ENCODE measurements at places on chromosomes 16 and 17.

- DNase-seq = no peak
Measured at GRCh38 chr16:60642956-60643355, 1393.3 kb downstream of the CDH8 start.

- peak; percentile 75 for DNase-seq
Measured at GRCh38 chr17:4007346-4008081, 43.3 kb upstream of the ATP2A3 start.

DNA sequence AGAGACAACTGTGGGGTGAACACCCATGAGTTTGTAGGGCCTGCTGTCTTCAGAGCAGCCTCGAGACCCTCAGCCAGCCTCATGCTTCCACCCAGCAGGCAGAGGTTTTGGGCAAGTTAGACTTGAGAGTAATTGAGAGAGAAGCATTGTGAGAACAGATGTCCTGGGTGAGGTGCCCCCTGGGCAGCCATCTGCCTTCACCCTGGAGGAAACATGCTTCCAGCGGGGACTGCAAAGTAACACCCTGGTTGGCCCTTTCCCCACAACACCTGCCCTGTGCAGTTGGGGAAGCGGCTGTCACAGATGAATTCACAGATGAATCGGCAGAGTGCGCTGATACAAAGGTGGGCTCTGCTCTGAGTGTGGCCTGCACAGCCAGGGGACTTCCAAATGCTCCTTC lies 23.4 kb downstream of the ATPAF2 start:
- DNase-seq = no peak

DNA sequence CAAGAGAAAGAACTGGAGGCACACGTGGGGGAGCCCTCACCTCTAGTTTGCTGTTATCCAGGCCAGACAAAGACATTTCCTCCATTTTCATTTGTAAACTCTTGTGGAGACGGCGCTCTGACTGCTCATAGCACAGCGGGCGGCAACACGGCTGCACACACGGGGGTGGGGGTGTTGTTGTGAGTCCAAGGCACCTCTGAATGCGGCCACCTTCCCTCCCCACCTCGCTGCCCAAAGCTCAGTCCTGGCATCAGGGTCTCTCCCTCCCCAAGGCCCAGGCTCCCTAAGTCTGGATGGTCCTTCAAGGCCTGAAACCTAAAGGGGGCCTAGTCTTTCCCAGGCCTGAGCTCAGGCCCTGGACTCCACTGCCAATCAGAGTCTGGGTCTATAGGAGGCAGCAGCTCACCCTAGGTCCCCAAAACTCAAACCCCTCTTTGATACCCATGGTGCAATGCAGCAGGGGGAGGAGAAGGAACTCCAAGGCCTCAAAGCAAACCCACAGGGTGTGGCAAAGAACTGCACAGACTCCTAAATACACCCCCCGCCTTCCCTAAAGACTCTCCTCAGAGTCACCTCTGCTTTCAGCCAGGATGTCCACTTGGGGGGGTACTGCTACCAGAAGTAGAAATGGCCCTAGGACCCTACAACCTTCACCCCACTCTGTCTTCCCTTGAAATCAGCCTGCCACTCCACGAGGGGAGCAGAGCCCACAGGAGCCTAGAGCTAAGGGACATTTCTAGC lies 1.5 kb downstream of the ATXN7L3 start:
- DNase-seq = no peak

- no peak for DNase-seq
Measured at GRCh38 chr17:67253384-67253783, 8.4 kb upstream of the HELZ start.

- DNase-seq = no peak
Measured at GRCh38 chr17:73705594-73705993, 61.3 kb upstream of the SDK2 start.

DNA sequence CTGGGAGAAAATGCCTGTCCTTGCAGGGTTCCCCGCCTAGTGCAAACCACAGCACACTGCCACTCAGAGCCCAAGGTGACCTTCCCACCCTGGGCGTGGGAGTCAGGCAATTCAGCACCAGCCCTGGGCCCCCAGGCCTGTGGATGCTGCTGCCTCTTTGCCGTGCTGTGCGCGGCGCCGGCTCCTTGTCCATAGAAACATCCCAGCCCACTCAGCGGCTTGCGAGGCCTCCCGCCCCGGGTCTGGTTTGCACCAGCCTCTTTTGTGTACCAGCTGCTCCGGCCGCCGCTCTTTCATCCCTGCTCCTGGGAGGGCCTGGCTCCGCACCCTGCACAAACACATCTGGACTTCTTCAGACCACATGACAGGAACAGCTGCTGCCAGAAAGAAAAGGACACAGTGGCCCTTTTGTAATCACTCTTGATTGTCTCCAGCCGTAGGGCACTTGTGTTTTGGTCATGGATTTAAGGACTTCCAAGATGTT lies 75.4 kb upstream of the SDK2 start:
- DNase-seq = no peak

DNA sequence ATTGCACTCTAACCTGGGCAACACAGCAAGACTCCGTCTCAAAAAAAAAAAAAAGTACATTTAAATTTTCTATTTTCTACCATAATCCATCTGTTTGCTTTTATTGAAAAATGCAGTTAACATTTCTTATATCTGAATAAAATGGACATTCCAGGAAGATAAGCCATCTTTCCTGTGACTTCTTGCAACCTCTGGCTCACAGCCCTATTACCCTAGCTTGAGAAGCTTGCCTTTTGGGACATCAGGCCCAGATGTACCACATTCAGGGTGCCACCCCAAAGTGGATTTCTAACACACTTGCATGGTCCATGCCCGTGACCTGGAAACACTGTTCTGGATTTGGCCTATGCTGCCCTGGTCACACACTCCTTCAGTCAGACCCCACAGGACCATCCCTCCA lies 30.1 kb upstream of the DDX52 start:
- DNase-seq = no peak

- DNase-seq = no peak
Measured at GRCh38 chr16:82814059-82814458, 187.3 kb downstream of the CDH13 start.

GRCh38 chr17:67974598-67975066 lies 21.6 kb downstream of the C17orf58 start:
- no peak for DNase-seq

DNA sequence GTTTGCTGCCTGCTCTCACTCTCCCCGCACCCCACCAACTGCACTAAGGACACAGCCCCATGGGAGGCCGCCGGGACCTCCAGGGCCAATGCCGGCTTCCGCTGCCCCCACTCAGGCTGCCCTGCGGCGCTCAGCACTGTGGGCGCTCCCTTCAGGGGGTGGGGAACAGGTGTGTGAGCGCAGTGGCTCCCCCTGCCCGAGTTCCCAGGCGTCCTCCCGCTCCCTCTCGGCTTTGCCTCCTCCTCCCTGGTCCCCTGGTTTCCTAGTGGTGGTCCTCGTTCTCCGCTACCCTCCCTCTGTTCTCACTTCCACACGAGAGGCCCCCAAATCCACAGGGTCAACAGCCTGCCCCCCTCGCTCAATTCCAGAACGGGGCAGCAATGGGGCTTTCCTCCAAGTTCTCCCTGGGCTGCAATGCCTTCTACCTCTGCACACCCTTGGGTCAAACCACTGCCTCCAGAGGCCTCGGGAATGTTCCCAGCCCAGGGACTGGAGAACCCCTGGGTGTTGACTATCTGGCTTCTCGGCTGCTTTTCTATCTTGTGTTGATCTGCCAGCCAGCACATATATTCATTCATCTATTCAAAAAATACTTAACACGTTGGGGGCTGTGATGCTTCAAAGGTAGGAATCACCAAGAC lies 9.9 kb downstream of the FOXJ1 start:
- DNase-seq = no peak

DNA sequence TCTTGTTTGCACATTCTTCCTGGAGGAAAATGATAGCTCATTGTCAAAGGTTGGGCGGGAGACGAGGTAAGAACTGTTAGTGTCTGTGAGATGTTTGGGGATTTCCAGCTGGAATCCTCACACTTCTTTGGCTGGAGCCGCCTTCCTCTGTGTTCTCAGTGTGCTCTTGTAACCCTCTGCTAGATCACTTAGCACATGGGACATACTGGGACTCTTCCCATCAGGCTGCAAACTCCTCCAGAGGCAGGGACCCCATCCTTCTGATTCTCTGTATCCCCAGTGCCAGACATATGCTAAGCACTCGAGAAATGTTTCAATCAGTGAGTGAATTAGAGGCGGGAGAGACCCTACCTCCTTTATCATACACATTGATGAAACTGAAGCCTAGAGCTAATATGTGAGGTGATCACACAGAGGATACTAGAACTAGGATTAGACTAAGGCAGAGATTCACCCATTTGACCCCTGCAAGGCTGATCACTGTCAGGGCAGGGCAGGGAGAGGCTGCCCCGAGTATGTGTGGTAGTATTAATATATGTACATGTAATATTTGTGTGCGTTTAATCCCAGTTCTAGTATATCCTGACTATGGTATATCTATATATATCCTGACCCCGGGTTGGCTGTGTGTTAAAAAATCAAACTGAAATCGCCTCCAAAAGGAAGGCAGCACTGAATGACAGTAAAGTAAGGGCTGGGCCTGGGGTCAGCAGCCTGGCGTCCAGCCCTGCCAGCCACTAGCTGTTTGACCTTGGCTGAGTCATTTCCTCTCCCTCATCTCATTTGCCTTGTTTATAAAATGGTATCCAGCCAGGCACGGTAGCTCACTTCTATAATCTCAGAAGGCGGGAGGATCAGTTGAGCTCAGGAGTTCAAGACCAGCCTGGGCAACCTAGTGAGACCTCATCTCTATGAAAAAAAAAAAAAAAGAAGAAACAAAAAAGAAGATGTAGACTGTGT lies 75.5 kb upstream of the TBX2 start:
- no peak for DNase-seq

GRCh38 chr17:75896415-75897159 lies at the start of gene TRIM65:
TRIM65 (minus strand) TSS chr17:75896951; CDS start chr17:75896937, 14 bp downstream.
- peak; percentile 90 for DNase-seq

DNA sequence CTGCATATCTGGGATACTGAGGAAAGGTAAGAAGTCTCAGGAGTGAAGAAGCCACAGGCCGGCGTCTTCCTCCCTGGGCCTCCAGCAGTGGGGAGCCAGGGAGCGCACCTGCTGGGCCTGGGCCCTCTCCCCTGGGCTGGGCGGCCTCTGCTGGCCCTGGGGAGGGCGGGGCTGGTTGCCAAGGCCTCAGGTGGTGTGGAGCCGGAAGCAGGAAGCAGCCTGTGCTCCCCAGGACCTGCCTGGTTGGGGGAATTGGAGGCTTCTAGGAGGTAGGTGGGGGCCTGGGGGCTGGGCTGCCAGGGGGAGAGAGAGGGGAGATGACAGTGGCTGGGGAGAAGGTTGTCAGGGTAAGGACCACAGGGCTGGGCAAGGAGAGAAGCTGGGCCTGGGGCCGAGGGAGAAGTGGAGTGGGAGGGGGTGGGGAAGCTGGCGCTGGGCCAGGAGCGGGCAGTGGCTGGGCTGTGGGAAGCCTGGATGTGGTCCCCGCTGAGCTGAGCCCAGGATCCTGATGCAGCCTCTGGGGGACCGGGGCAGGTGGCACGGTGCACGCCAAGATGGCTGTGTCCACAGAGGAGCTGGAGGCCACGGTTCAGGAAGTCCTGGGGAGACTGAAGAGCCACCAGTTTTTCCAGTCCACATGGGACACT lies at the start of gene SMIM22:
Gene SMIM22, plus strand, starts transcription at position 189 of the 647 bp plus-strand sequence. Its CDS starts 366 bp downstream, at position 555.
- no peak for DNase-seq

DNA sequence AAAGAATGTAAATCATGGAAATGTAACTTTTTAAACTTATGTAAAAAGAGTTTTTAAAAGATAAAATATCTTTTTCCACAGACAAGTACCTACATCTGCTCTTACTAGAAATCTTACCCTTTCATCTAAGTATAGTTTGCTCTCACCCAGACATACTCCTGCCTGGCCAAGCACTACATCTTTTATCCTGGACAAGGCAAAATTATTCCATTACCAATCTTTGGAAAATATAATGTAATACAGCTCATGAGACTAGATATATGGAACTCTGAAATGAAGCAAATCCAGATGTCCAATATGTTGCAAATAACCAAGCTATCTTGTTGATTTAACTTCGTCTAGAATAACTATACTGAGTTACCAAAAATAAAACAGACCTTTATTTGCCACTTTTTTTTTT lies 50.0 kb downstream of the VMP1 start:
- DNase-seq = no peak

DNA sequence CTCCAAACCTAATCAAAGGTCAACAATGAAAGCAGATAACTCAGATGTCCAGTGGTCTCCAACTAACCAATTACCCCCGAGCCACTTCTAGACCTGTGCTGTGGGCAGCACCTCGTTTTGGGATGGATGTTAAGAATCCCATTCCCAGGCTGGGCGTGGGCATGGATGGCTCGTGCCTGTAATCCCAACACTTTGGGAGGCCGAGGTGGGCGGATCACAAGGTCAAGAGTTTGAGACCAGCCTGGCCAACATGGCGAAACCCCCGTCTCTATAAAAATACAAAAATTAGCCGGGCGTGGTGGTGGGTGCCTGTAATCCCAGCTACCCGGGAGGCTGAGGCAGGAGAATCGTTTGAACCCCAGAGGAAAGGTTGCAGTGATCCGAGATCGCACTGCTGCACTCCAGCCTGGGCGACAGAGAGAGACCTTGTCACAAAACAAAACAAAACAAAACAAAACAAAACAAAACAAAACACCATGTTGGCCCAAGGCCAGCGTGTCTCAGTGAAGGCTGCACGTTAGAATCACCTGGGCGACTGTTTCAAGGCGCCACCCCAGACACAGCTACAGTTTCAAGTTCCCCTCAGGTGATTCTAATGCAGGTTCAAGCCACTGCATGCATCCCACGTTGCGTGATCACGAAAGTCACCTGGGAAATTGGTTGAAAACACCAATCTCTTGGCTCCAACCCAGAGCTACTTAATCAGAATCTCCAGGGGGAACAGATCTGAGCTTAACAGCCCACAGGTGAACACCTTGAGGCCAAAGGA lies 21.3 kb downstream of the COX4I1 start:
- DNase-seq = no peak

GRCh38 chr17:35586569-35587073 lies 501 bp upstream of the AP2B1 start:
- no peak for DNase-seq

DNA sequence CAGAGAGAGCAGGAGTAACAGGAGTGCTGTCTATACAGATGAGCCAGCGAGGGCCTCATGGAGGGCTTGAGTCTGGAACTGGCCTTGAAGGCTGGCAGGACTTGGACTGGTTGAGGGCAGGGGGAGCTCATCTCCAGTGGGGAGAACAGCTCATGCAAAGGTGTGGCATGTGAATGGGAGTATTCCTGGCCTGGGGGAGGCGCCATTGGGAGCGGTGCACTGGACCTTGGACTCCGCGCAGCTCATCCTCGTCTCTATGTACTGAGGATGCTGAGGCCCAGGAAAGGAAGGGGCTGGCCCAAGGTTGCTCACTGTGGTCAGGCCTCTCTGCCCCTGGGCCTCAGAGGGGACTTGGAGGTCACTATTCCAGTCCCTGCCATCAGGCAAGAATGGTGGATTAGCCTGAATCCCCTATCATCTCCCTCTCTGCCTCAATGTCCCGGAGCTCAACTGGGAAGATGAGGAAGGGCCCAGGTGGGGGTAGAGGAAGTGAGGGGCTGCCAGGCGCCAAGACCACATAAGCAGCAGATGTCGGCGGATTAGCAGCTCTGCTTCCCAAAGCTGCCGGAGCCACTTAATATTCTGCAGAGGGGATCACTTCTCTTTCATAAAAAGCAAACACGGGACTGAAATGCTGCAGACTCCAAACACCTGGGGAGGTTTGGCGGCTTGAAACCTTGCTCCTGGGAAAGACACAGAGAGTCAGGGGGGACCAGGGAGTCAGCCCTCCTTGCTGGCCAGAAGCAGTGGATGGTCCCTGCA lies 88.9 kb downstream of the SDK2 start:
- no peak for DNase-seq

Measured in osteocyte (in vitro differentiated cells).